ENCODE measurements at places on chromosomes 5 and 9. TPM values are rescaled to one million over a fixed set of nuclear protein-coding genes. Genes with fewer than 3 reads are reported as not detected.

The OSMR gene
- 43.8 TPM for total RNA-seq

The WDR38 gene
- not detected for total RNA-seq

The NUP214 gene
- 15.1 TPM for total RNA-seq

The ANKDD1B gene
- total RNA-seq = not detected

The DRD1 gene
- total RNA-seq = not detected

The EGFLAM gene
- 3.4 TPM for total RNA-seq

The TDRD7 gene
- total RNA-seq = 4.7 TPM

The MEIKIN gene
- total RNA-seq = not detected

The FCN2 gene
- total RNA-seq = not detected

The RMRP gene
- total RNA-seq = 5,375 TPM

The NIPAL4 gene
- not detected for total RNA-seq
